ENCODE measurements at places on chromosomes 6 and 20.

- no peak for DNase-seq
Observed at GRCh38 chr6:150211700-150212511, 69.1 kb downstream of the PPP1R14C start.

- no peak for DNase-seq
Observed at GRCh38 chr20:37759761-37760209, 66.0 kb downstream of the CTNNBL1 start.

DNA sequence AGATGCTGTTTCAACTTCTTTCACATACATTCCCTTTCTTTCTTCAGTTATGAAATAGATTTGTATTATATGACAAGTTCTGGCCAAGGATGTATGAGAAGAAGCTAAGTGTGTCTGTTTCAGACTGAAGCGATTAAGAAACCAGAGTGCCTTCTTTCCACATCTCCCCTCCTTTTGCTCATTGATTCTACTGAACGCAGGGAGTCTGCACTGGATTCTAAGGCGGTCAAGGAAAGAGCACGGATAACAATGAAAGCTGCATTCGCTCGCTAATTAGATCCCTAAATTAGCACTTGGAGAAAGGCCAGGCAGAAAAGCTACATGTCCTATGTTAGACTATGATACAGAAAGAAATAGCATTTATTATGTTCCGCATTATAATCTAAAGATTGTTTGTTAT, 267.7 kb downstream of the HAO1 start:
- DNase-seq, result no peak

- DNase-seq, result no peak
Observed at GRCh38 chr20:47241345-47241781, 115.1 kb downstream of the ZMYND8 start.

DNA sequence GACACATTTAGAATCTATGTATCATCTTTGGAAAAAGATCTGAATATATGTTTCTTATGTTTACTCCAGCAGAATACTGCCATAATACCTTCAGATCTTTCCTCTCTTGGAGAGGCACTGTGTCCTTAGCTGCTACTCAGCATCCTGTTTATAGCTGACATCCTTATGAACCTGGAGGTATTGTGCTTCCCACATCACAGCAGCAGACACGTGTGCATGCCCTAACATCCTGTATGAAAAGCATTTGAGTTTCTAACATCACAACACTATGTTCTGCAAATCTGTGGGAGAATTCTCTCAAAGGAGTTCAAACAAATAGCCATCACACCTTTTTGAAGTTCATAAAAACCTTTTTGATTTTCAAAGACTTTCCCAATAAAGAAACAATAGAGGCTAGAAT, 216.0 kb downstream of the GJA1 start:
- no peak for DNase-seq

- no peak for DNase-seq
Observed at GRCh38 chr6:48928937-48929336, 534.1 kb downstream of the MMUT start.

DNA sequence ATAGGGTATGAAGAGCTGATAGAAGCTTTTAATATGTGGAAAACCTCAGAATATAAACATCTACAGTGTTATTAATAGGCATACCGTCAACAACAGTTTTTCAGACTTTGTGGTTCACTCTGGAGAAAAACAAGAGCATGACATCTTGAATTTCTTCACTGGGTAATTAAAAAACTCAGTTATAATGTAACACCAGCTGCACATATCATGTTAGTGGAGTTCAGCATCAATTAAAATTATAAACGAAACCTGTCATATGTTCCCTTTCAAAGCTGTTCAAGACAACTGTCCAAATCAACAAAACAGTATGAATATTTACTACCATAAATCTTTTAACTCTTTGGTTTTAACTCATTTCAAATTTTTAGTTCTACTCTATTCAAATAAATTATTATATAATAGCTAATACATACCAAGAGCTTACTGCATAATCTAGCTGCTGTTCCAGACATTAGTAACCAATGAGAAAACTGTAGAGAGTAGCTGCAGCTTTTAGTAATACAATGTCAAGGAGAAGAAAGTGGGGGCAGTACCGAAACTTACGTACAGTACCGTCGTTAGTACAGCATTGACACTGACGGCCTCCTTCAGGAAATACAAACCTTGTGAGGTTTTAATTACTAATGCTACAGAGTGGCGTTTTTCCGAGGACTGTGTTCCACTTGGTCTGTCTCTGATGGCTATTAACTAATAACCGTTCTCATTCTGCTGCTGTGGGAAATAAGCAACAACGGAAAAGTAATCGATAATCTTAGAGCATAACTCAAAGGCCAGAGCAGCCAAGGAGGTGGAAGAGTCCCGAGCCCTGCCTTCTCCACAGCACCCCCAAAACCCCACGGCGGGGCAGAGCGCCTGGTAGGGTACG, 532 bp upstream of the PM20D2 start:
- peak; percentile 36 for DNase-seq

DNA sequence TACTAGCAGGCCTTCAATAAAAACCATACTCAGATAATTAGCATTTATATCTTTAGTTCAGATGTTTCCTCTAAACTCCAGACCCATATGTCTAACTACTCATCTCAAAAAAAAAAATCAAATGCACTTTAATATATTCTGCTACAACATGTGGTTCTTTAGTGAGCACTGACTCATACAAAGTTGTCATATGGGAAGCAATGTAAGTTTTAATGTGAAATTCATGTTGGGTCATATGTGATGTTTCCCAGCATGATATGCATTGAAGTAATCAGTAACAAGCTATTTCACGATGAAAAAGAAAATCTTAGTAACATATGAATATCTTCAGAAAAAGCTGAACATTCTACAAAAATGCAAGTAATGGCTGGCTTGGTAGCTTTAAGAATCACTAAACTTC, 859.7 kb upstream of the ADGRB3 start:
- DNase-seq, result no peak

GRCh38 chr6:157217894-157218370, 105.4 kb downstream of the TMEM242 start:
- no peak for DNase-seq

DNA sequence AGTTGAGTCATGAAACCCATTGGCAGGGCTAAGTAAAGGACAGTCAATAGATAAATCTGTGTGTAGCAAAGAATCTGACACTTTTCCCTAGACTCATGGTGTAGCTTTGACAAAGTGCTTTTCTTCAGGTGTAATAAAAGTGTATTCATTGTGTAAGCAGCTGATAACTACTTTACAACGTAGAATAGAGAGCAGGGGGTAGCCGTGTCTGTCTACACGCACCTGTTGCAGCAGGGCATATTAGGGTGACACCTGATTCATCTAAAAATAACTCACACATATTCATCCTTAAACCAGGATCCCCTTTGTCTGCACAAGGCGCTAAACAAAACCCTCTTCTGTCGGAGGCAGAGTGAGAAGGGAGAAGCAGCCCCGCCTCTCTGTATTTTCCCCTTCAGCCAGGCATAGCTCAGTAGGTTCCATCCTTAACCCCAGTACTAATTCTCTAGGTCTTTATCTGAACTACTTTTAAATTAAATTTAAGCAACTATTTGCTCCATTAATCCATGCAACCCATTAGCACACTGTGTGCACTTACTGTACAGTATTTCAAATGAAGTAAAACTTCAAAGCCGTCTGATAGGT, 306.7 kb upstream of the SASH1 start:
- no peak for DNase-seq

GRCh38 chr6:98033617-98034016, 750.6 kb upstream of the MMS22L start:
- DNase-seq, result no peak

DNA sequence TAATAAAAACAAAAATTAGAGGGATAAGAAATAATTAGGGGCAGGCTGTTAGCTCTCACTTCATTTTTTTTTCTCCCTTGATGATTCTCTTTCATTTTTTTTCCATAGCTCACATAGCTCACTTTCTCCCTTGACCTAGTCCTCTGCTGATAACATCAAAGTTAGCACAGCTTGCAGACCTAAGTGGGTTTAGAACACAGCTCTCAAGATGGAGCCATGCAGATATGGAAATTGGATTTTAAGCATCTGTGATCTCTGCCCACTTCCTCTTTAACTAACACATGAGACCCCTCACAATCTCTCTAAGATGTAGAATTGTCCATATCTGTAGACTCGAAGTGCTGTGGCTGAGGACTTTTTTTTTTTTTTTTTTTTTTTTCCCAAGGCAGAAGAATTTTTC, 257.1 kb downstream of the SOX4 start:
- DNase-seq, result no peak

DNA sequence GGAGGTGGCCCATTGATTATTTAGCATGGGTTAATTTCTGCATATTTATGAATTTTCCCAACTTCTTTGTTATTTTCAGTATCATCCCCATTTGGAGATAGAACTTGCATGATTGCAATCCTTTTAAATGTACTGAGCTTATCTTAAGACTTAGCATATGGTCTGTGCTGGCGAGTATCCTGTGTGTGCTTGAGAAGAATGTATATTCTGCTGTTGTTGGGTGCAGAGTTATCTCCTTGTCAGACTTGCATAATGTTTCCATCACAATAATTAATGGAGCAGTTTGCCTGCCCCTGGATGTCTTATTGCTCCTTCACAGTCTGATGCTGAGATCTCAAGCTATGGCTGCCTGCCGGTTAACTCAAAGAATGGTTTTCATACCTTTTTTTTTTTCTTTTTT, 112.6 kb downstream of the CDYL start:
- DNase-seq, result no peak

DNA sequence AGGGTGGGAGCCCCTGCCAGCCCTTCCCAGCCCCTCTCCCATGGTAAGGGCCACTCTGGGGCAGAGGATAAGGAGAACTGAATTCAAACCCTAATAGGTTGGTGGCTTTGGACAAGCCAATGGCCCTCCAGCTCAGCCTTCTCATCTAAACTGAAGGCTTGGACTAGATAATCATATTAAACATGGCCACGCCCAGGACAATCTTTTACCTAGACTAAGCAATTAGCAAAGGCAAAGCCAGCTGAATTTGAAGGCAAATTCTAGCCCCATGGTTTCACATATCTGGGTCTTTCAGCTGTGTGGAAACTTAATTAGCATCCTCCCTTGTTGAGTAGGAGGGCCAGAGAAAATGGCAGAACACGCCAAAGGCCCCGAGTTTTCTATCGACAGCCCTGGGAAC, 10.7 kb downstream of the SLC22A23 start:
- DNase-seq, result no peak

DNA sequence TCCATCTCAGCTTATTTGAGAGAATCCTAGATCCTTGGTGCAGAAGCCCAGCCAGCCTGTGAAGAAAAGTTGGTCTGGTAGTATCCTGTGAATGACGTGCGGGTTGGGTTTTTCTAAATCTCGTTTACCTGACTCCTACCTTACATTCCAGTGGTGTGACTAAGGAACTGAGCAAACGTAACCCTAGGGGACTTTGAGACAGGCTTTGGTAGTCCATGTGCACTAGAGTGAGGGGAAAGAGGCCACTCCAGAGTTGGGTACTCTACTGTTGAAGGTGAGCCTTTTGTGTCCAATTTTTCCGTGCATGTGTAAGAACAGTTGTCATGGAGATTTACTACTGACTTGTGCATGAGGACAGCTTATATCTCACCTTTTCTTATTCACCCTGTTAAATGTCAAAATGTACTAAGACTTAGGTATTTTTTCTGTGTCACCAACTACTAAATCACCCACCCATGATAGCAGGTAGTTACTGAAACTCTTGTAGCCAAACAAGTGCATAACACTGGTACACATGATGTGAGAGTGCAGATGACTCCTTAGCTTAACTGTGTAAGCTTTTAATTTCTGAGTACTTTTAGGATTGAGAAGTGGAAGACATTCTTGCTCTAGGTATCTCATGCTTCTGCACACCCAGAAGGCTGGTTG, 26.3 kb upstream of the PLCG1 start:
- no peak for DNase-seq

- no peak for DNase-seq
Observed at GRCh38 chr6:129329678-129330077, 380.3 kb downstream of the ARHGAP18 start.

DNA sequence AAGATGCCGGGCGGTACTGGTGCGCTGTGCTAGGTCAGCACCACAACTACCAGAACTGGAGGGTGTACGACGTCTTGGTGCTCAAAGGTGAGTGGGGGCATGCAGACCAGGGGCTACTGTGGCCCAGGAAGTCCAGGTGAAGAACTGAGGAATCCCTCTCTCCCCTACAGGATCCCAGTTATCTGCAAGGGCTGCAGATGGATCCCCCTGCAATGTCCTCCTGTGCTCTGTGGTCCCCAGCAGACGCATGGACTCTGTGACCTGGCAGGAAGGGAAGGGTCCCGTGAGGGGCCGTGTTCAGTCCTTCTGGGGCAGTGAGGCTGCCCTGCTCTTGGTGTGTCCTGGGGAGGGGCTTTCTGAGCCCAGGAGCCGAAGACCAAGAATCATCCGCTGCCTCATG, 1.0 kb downstream of the LY6G6F start:
- no peak for DNase-seq

DNA sequence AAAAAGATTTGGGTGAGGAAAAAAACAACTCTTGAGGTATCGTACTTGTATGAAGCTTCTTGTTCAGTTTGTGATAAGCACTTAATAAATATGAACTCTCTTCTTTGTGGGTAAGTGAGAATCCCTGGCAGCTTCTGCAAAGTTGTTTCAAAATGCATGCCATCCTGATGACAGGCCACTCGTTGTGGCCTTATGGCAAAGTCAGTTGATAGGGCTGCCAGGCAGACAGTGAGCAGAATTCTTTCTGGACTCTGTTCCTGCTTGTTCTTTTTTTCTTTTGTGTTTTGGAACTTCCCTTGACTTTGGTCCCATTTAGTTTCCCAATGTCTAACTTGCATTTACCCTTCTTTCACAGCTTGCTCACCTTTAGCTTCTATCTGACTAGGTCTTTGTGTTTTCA, 983.5 kb upstream of the FLRT3 start:
- DNase-seq, result no peak

GRCh38 chr6:47163536-47163935, 121.4 kb upstream of the ADGRF1 start:
- no peak for DNase-seq

GRCh38 chr20:8986631-8987030, 82.3 kb upstream of the PLCB4 start:
- no peak for DNase-seq

DNA sequence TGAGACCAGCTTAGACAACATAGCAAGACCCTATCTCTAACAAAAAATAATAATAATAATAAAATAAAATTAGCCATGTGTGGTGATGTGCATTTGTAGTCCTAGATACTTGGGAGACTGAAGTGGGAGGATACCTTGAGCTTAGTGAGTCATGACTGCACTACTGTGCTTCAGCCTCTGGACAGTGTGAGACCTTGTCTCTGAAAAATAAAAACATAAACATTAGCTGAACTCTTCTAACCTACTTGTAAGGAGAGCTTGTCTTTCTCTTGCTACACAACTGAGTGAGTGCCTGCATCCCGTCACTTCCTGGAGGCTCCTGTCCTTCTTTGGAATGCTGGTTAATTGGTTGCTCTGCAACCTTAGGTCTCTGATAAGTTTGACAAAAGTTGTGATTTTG, 5.1 kb upstream of the DBNDD2 start:
- no peak for DNase-seq

- no peak for DNase-seq
Observed at GRCh38 chr6:166784691-166785090, 157.6 kb upstream of the RPS6KA2 start.

GRCh38 chr20:36975099-36975818, 23.8 kb upstream of the SAMHD1 start:
- peak; percentile 36 for DNase-seq

Data from activated naive CD4-positive, alpha-beta T cell treated with anti-CD3 and anti-CD28 coated beads, Interleukin-2, amount 50 U/mL, for 16 hours (primary cell).